ENCODE measurements at places on chromosomes 11 and 22.

DNA sequence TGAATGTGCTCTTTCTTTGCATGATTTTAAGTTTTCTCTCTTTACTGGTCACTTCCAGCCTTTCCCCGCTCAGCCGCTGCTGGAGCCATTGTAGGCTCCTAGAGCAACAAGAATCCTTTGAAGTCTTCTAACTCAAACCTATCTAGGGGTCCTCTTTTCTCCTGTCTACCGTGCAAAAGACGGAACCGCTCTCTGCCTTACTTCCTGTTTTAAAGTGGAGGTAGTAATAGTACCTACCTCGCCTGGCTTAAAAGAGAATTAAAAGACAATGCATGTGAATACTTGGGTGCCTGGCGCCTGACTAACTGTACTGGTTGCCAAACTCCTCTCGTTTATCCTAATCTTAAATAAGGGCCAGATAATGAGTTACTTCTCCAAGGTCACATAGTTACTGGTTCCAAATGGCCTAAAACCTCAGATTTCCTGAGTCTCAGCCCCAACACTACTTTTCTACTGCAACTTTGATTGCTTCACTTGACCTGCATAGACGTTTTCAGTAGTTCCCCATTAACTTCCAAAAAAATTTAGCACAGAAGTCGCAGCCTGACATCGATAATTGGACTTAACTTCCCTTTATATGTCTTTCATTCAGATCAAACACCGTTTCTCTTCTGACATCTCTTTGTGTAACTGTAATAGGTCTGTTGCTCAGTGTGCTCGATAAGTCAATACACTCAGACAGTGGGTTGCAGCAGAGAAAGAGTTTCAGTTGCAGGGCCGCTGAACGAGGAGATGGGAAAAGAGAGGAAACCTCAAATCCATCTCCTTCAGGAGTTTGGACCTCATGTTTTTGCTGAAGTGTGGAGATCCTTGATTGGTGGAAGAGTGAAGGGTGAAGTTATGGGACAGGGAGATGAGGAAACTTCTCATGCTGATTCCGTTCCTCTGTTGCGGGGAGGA, 891 bp downstream of the SAMM50 start:
- DNase-seq = no peak

DNA sequence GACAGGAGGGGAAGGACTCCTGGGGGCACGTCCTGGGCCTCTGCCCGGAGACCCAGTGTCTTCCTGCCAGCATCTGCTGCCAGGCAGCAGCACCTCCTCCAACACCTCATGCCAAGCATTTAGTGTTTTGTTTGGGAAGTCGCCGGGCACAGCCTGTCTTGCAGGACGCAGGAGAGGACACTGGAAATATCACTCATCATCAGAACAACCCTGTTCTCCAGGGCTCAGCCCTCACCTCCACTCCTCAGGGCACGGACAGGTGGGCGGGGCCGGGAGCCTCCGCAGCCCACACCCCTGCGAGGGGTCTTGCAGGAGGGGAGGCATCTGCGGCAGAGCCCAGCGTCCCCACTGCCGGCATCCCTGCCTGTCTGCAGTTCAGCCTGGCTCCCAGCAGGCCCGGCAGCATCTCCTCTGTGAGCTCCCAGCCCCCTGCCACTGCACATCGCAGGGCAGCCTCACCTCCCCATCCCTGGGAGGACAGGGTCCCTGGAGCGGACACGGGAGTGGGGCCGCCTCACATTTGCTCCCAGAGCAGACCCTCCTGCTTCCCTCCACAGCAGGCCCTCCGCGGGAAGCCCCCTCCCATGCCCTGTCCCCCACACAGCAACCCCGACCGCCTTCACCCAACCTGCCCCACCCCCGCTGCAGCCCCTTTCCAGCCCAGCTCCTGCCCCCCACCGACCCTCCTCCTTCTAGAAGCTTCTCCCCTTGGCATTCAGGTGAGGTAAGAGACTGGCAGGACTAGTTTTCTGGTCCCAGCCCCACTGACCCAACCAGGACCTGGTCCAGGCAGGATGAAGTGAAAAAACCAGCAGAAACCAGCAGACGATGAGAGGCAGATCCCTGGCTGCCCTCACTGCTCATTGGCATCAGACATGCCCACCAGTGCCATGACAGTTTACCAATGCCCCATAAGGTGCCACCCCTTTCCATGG, 72.7 kb downstream of the BRD1 start:
- DNase-seq = no peak

DNA sequence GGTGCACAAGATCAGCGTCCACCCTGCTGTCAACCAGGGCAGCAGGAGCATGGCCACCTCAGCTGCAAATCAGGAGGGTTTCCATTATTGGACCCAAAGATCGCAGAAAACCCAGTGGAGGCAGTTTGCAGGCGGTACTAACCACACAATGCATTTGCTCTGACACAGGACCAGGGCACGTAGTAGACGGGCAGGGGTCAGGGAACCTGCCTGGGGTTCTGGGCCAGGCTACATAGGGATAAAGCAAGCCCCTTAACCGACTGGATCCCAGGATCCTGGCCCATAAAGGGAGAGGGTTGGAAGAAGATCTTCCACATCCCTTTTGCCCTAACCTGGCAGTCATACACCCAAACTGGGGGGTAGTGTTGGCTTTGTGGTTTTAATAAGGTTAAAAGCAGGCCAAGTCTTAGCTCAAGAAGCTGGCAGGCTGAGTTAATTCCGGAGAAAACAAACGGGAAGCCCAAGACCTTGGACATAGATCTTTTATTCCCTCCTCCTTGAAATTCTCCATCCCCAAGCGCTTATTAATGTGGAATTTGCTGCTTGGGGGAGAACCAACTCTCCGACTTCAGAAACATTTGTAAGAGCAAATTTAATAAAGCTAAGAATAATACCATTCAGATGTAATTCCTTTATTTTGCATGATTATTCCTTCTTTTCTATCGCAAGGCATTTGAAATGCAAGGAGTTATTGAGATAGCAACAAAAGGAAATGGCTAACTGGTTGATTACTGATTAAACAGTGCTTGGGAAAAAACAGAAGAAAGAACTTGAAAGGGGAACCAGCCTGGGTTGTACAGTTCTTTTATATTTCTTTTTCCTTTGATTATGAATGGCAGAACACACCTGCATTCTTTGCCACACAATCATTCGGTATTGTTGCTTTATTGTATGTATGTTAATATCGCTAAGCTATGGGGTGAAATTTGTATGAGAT, 6.3 kb upstream of the ARHGAP8 start:
- DNase-seq = no peak

DNA sequence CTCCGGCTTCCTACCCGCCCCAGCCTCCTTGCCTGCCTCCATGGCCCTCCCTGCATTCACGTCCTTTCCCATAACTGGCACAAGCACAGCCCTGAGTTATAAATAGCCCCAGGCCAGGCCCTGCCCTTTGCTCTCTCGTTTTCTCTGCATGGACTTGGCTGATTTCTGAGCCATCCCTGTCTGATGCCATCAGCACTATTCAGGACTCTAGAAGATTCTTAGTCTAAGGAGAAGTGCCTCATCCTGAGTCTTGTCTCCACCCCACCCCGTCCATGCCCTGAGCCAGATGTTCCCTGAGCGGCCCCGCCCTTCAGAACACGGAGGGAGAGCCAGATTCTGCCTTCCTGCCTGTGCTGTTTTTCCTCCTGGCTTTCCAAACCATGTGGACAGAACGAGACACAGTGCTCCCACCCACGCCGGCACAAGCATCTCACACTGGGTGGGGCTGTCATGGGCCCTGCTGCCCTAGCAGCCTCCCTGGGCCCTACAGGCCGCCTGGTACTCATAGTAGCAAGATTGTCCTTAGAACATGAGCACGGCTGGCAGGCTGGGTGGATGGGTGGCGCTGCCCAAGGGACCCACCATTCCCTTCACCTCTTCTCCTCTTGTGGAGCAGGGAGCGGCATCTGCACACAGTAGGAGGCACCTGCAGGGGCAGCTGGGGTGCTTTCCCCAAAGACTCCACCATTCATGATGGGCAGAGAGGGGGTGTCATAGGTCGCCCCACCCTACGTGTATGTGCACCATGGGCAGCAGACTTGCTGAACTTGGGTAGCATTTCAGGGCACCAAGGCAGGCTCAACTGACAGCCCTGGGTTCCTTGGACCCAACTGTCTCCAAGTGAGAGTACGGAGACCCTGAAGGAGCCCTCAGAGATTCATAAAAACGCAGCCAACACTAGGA, 76.9 kb downstream of the BCR start:
- no peak for DNase-seq

DNA sequence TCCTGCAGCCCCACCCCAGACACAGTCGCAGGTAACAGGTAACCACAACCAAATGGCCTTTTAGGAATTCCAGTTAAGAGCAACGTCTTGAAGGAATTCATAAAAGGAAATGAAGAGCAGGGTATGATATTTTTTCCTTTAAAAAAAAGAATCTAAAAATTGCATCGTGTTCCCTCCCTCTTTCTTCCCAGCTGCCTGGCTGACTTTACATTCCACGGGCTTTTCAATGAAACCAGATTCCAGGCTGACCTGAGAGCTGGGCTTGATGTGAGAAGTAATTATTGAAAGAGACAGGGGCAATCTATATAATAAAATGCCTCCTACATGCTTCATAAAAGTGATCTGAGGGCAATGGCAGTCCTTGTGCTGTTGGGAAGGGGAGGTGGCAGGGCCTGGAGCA, 57.3 kb upstream of the EIF3D start:
- no peak for DNase-seq

Data from COLO829 (cell line).